Upper lobe of left lung (tissue), 6 donors: ENCODE measurements at places on chromosomes 7 and 10. TPM values are rescaled to one million over a fixed set of nuclear protein-coding genes. Genes with fewer than 3 reads are reported as not detected.
A peak's percentile ranks its signal among the peaks of the same experiment; 100 is the strongest.

Gene SPDYE9
- not detected for total RNA-seq

Gene LMBR1
- total RNA-seq: 159 TPM

Gene GLCCI1
- 96.0 TPM for total RNA-seq

Gene CPA2
- total RNA-seq: not detected

Gene OPN1SW
- total RNA-seq: not detected

Gene CDHR3
- total RNA-seq: 26.9 TPM

Gene TUBB8
- total RNA-seq: not detected

- no peak for DNase-seq
These were observed 2.4 kb downstream of the TLL2 start for GRCh38 chr10:96511044-96511945.

DNA sequence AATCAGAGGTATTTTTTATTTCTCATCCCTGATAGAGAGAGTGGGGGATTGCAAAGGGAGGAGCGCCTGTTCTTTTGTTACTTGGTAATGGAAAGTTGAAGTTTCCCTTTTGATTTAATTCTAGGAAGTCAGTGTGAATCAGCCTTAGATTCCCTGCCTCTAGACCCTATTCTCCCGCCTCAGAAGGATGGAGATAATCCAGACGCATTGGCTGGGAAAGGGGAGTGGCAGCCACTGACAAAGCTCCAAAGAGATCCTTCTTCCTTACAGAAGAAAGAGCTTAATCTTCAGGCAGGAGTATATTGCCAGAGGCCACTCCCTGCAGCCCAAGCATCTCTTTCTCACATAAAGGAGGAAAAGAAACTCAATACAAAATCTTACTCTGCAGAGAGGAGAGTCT, 122.3 kb upstream of the GALNT17 start:
- DNase-seq: no peak

GRCh38 chr10:113179265-113179664, 229.2 kb downstream of the TCF7L2 start:
- DNase-seq: peak; percentile 41

GRCh38 chr7:11587814-11588213, 244.2 kb downstream of the THSD7A start:
- DNase-seq: no peak

DNA sequence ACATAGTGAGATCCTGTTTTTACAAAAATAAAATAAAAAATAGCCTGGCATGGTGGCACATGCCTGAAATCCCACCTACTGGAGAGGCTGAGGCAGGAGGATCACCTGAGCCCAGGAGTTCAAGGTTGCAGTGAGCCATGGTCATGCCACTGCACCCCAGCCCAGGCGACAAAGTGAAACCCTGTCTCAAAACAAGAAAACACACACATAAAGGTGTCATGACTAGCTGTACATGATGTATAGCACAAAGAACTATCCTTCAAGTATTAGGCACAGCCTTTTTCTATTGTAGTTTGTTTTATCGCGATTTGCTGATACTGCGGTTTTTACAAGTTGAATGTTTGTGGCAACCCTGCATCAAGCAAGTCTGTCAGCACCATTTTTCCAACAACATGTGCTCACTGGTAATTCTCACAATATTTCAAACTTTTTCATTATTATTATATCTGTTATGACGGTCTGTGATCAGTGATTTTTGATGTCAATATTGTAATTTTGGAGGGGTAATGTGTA, 11.5 kb upstream of the SNX13 start:
- no peak for DNase-seq

- DNase-seq: no peak
These were observed 29.0 kb upstream of the MPP7 start for GRCh38 chr10:28331841-28332240.

- no peak for DNase-seq
These were observed 33.2 kb downstream of the NRF1 start for GRCh38 chr7:129644634-129645230.

DNA sequence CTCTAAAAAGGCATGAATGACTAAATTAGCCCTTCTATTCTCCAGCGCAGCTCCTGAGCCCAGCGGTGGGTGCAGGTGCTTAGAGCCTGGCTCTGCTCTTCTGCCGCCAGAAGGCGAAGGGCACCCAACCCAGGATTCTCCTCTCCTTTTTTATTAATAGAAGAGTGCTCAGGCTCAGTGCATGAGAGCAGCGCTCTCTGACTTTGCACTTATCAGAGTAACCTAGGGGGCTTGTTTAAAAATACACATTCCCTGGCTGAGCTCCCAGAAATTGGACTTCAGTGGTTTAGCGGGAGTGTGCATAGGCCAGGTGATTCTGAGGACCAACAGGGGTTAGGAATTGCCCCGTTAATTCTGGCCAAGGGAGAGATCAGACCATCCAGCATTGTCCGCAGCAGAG, 1.7 kb upstream of the PFKP start:
- no peak for DNase-seq

- DNase-seq: no peak
These were observed 50.6 kb downstream of the PRR15 start for GRCh38 chr7:29614229-29614628.

- peak; percentile 42 for DNase-seq
These were observed 15.3 kb upstream of the RSU1 start for GRCh38 chr10:16832351-16833080.

DNA sequence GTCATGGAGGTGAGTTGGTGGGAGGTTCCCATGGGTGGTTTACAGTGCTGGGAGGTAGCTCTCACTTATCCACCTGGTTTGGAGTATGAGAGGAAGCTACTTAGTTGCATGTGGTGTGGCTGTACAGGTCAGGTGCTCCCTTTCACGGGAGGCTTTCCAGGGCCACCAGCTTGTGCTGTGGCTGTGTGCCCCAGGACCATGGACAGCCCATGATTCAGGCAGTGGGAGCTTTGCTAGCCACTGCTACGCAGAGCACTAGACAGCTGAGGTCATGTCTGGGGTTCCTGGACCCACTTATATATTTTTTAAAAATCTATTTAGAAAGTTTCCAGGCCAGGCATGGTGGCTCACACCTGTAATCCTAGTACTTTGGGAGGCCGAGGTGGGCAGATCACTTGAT, 42.5 kb upstream of the KCNMA1 start:
- no peak for DNase-seq

DNA sequence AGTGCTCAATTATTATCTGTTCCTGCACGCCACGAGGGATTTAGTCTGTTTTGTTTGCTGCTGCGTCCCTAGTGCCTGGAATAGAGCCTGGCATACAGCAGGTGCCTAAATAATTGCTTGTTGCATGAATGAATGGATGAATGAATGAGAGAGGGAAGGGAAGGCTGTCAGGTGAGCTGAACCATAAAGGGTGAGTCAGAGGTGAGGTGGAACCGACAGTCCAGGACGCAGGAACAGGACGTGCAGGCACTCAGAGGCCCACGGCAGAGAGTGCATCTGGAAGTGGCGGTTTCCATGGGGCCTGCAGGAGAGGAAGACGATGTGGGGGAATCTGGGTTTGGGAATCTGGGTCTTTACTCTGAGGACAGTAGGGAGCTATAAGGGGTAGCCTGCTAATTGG, 17.7 kb upstream of the PPIF start:
- no peak for DNase-seq

DNA sequence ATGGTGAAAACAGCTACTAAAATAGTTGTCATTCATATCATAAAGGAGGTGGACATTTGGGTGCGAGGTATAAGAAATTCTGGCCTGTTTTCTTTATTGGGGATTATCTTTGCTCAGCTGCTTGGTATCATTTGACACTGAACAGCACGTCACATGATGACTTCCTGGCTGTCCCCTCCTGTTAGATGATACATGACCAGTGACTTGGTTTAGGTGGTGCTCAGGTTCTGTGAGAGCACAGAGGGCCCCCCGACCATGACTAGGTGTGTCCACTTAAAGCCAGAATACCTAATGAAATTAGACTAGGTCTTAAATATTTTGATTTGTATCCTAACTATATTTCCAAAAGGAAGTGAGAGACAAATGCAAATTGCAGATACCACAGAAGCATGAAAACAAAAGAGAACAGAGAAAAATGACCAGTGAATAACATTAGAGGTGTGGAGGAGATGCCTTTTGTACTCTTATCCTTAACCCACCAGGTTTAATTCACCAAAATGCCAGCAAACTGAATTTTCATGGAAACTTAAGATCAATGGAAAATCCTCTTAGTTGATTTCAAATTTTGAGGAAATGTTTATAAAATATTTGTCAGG, 50.6 kb upstream of the GJD4 start:
- DNase-seq: no peak
